ENCODE measurements at places on chromosomes 6 and 20. TPM values are rescaled to one million over a fixed set of nuclear protein-coding genes. Genes with fewer than 3 reads are reported as not detected.

Gene SCRT2
- polyA plus RNA-seq = not detected

Gene ISM1
- polyA plus RNA-seq = not detected

Gene PDE10A
- not detected for polyA plus RNA-seq

Gene MCM3
- 40.5 TPM for polyA plus RNA-seq

Gene VIP
- polyA plus RNA-seq = not detected

Gene CST7
- polyA plus RNA-seq = 2,521 TPM

Gene SRMS
- polyA plus RNA-seq = not detected
